Fibroblast of skin of scalp (primary cell): ENCODE measurements at places on chromosomes 3 and 15.

DNA sequence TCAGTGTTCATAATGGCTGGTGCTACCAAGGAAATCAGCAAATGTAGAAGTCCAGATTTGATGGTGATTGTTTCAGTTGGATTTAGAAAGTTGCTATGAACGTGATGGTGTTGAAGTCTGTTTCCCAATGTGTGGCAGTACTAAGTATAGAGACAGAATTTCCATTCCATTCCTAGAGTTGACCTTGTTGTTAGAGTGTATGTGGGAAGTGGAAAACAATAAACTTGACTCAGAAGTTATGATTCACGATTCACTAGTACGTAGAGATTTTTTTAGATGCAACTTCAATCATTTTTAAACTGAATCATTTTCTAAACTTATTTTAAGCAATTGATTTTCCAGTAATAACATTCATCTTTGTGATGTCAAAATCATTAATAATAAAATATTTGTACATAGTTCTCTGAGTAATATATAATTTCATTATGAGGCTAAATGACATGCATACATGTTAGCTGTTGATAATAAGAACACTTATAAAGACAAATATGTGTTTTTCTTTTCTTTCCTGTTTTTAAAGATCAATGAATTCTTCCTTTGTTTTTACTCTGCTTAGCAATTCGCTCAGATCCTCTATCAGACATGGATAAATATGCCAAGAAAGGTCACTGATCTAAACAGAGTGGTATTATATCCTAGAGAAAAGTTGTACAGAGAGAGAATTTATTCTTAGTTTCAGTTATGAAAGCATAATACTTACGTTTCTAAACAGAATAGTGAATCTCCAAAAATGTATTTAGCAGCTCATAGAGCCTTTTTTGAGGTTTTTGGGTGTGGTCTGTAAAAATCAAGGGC, 108.8 kb upstream of the GPR149 start:
- DNase-seq: no peak

DNA sequence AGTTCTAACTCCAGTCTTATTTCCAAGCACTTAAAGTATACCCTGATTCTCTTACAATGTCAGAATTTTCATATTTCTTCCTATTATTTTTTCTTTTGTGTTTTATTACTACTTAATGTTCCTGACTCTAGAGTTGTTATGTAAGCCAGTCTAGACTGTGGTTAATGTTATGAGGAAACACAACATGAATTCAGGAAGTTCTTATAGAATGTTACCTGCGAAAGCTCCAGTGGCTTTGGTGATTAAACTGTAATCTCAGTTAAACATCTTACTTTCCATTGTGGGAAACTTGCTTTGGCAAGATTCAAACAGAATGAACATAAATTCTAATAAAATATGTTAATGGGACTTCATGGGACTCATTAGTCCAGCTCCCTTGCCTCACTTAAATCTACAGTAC, 36.6 kb upstream of the CHL1 start:
- DNase-seq: no peak

- no peak for DNase-seq
These were observed 30.1 kb downstream of the LAMP3 start for GRCh38 chr3:183132409-183132808.

DNA sequence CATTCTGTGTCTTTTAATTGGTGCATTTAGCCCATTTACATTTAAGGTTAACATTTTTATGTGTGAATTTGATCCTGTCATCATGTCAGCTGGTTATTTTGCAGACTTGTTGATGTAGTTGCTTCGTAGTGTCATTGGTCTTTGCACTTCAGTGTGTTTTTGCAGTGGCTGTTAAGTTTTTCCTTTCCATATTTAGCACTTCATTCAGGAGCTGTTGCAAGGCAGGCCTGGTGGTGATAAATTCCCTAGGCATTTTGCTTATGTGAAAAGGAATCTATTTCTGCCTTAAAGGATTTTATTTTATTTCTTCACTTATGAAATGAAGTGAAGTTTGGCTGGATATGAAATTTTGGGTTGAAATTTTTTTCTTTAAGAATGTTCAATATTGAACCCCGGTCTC, 70.2 kb upstream of the CD96 start:
- DNase-seq: peak; percentile 43

GRCh38 chr3:32794487-32795308, 23.1 kb upstream of the TRIM71 start:
- DNase-seq: no peak

- DNase-seq: peak; percentile 100
These were observed 232.6 kb upstream of the LRTM1 start for GRCh38 chr3:55160241-55160983.

GRCh38 chr3:132625613-132626012, 28.5 kb downstream of the ACKR4 start:
- DNase-seq: no peak

DNA sequence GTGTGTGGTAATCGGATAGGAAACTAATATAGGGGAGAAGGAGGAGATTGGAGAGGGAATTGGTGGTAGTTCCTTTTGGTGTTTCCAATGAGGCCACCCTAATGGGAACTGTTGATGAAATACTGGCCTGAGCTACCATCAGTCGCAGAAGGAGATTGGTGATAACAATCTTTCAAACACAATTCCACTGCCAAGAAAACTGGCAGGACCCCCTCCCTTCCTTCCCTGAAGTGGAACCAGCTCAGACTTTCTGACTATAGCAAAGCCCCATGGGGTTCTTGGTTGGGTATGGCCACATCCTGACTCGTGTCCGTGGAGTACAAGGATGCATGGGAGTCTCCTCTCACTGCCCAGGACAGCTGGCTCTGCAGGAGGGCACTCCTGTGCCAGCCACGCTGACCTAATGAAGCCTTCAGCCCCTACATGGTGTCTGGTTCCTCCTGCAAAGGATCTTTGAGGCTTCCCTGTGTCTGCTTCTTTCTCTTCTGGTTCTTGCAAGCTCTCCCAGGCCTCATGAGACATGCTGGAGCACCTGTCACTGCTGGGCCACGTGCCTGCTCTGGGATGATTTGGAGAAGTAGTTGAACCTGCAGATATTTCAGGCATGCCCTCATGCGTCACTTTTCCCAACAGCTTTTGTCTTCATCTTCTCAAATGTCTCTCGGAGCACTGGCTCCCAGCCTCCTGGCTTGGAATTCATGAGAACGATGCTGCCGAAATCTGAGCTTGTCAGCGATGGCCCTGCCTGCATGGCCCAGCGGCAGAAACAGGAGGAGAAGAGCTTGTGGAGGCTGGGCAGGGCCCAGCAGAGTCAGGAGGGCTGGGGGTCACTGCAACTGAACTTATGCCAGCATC, 90.0 kb upstream of the ADPGK start:
- no peak for DNase-seq

DNA sequence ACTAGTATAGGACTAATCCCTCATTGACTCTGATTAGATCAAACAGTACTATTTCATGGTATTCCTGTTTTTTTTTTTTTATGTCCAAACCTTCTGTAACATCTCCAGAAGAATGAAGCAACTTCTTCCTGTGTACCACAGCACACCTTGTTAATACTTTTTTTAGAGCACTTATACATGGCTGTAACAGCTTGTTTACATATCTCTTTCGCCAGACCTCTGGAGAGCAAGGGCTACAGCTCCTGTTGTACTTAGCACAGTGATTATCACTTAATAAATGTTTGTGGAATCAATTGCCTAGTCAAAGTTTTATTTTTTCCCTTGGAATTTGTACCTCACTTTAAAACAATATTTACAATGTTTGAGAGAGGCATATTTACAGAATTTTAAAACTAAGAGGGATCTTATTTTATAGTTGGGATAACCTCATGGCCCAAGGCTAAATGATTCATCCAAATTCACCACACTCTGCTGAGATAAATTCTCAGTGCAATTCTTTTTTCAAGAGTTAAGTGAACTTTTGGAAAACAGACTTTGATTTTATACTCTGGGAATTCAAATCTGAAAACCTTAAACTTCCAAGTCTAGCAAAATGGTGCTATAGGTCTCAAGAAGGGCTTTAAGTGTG, 9.2 kb upstream of the GATM start:
- DNase-seq: no peak

- DNase-seq: no peak
These were observed 149.8 kb downstream of the APBA2 start for GRCh38 chr15:29035336-29036285.

DNA sequence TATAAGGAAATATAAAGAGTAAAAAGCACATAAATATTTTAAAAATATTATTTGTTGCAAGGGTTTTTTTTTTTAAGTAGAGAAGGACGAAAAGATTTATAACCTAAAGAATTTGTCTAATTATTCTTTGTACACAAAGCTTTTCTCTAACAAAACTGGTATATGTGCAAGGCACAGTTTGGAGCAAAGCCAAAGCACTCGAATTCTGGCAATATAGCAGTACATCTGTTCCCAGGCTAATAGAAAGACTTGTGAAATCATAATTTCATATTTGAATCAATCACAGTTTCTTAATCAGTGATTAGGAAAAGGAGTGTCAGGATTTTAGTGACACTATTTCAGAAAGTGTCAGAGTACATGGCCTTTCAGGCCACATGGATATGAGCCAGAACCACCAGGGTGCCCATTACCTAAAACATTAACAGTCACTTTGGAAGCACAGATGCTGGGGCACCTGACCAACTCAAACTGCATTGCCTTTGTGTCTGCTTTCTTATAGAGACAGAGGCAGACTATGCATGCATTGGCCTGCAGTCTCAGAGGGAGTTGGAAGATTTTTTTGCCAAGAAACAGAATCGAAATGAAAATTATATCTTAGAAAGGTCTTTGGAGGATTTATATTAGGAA, 651.8 kb upstream of the SGO1 start:
- no peak for DNase-seq

GRCh38 chr15:99931703-99932603, 198.7 kb upstream of the LYSMD4 start:
- DNase-seq: no peak

GRCh38 chr3:124881976-124882697, 5.0 kb downstream of the ITGB5 start:
- DNase-seq: no peak

GRCh38 chr3:7630925-7631324, 770.0 kb downstream of the GRM7 start:
- peak; percentile 1 for DNase-seq

DNA sequence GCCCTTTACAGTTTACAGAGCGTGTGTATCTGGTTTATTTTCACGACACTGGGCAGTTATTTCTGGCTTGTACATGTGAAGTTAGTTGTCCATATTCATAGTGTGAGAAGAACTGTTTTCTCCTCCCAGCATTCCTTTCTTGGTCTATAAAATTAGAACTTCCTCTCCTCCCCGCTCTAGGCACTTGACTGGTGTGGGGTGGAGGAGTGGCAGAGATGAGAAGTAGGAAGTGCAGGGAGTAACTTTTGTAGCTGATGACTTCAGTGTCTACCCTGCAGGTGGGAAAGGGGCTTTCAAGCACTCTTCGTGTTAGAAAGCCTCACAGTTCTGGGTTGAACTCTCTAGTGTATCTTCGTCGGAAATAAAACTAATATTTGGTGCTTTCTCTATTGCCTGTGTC, 13.4 kb downstream of the APOD start:
- DNase-seq: no peak

DNA sequence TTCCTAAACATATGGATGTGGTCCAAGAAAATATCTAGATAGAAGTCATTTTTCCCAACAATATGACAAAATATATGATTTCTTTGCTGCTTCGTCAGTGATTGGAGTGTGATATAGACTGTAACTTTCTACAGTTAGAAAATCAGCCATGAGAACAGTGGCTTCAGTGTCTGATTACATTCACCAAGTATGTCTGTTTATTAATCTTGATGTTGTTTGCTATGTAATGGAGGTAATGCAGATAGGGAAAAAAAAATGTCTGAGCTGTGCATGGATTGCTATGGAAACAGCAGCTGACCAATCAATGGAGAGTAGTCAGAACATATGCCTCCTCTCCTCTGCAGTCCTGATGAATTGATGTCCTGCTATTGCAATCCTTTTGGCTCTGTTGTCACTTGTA, 72.3 kb upstream of the GAP43 start:
- DNase-seq: no peak

- no peak for DNase-seq
These were observed 253.8 kb upstream of the IGF1R start for GRCh38 chr15:98394546-98394945.

DNA sequence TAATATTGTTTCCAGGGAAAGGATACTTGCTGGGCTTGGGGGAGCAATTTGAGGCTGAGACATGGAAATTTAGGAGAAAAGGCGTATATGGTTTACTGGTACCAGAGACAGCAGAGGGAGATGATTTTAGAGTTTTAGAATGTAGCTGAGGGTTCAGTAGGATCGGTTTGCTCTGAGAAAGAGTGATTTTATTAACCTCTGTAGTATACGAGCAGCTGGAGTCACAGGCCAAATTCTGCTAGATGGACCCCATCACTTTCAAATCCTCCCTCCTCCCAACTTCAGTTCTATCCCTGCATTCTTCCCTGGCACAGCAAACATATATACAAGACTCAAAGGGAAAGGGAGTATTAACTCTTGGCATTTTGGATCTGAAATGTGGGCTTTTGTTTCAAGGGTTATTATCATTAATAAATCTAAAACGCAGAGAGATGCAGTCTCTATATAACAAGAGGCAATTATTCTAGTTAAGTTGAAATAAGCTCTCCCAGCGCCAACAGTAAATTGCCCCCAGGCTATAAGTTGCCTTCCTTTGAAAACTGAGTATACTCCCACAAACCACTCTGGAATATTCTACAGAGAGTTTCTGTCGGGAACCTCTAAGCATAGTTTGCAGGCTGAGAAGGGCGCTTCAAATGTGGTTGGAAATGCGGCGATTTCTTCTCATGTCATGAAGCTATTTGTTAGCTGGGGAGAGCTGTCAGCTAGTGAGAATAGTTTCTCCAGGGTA, 5.4 kb downstream of the CRABP1 start:
- no peak for DNase-seq

DNA sequence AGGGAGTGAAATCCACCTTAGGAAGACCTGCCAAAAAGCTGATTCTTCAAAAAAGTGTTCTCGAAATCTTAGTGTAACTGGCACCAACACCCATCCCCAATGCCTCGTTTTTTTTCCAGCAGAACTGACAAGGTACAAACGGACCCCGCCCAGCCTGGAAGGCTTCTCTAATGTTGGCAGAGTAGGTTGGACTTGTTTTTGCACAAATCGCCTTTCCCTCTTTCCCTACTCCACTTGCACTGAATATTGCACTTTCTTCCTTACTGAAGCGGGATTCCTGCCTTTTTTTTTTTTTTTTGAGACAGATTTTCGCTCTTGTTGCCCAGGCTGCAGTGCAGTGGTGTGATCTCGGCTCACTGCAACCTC, 544 bp upstream of the TIMMDC1 start:
- DNase-seq: peak; percentile 12

GRCh38 chr3:79810581-79810980, 42.8 kb upstream of the ROBO1 start:
- DNase-seq: no peak

DNA sequence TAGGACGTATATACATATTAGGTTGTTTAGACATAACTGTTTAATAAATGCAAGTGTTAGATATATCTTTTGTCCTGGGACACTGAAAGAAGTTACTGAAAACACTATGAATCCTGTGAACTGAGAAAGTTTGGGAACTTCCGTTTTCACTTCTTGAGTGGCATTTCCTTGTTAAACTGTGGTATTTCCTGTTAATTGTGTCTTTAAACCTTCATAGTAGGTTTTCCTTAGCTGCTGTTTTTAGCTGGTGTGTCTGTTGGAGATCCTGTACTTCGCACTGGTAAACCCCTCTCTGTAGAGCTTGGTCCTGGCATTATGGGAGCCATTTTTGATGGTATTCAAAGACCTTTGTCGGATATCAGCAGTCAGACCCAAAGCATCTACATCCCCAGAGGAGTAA, 37.1 kb downstream of the ATP6V1A start:
- DNase-seq: peak; percentile 14

- no peak for DNase-seq
These were observed 85.5 kb downstream of the NCEH1 start for GRCh38 chr3:172625404-172625803.

- DNase-seq: no peak
These were observed 160.6 kb downstream of the EPHA3 start for GRCh38 chr3:89268059-89268458.

GRCh38 chr3:189269365-189269764, 97.6 kb downstream of the TPRG1 start:
- peak; percentile 34 for DNase-seq
